ENCODE measurements at places on chromosomes 2 and 18.

DNA sequence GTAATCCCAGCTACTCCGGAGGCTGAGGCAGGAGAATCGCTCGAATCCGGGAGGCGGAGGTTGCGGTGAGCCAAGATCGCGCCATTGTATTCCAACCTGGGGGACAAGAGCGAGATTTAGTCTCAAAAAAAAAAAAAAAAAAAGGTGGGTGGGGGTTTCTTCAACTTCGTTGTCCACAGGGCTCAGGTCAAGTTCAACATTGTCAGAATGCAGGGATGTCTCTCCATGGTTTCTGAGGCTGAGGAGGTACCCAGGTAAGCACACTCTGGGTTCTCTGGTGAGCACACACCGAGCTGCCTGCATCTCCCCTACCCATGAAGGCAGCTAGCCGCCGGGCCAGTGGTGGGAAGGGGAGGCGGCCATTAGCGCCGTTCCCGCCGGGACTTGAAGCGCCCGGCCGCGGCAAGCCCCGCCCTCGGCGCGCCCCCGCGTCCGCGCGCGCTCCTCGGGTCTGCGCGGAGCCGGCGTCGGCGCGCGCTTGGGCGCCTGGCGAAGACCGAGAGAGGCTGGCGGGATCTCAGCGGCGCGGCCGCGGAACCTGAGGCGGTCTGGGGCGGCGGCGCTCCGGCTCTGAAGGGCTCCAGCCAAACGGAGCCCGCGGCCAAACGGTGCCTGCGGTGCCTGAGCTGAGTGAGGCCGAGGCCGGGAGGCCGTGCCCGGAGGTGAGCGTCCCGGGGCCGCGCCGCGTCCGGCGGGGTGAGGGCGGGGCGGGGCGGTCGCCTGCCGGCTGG lies at the start of gene UBXN2A:
Gene UBXN2A (plus strand): TSS at position 477 of the 731 bp plus-strand sequence. CDS start 17,852 bp downstream, outside the sequence.
- DNase-seq: peak; percentile 44

DNA sequence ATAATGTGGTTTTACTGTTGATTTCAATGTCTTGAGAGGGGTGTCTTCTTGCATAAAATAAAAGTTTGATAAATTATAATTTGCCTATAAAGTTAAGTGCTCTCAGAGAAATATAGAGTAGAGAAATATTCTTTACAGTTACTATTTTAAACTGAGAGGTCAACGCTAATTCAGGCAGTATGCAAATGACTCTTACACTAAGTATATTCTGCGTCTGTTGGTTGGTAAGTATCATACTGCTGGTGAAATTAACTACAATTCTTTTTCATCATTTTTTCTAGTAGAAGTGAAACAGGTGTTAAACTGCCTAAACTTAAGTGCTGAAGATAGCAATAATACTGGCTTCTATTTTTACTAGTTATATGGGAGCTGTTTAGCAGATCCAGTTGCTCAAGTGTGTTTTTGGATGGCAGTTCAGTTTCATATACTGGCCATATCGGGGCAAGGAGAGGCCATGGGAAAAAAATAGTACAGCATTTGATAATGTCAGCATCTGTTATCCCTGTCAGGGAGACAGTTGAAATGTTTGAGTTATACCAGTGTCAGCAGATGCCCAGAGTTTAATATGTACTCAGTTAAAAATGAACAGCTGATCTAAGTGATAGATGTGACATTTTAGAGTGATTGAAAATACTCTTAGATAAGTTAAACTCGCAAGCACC lies 86.2 kb downstream of the MIB1 start:
- DNase-seq: no peak

DNA sequence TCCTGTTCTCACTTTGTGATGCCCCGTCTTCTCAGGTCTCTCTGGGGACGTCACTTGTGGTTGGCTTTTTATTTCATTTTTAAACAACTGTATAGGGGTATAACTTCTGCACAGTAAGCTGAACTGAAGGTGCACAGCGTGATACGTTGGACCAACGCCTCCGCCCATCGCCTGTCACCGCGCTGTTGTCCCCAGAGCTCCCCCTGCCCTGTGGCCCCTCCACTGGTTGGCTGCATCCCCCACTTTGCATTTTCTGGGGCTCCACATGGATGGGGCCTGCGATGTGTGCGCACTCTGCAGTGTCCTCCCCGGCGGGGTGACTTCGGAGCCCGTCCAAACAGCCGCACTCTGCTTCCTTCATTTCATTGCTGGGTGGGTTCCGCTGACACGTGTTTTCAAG lies 14.3 kb downstream of the GPR35 start:
- no peak for DNase-seq

- no peak for DNase-seq
Observed at GRCh38 chr2:45287045-45287444, 277.8 kb upstream of the SIX2 start.

DNA sequence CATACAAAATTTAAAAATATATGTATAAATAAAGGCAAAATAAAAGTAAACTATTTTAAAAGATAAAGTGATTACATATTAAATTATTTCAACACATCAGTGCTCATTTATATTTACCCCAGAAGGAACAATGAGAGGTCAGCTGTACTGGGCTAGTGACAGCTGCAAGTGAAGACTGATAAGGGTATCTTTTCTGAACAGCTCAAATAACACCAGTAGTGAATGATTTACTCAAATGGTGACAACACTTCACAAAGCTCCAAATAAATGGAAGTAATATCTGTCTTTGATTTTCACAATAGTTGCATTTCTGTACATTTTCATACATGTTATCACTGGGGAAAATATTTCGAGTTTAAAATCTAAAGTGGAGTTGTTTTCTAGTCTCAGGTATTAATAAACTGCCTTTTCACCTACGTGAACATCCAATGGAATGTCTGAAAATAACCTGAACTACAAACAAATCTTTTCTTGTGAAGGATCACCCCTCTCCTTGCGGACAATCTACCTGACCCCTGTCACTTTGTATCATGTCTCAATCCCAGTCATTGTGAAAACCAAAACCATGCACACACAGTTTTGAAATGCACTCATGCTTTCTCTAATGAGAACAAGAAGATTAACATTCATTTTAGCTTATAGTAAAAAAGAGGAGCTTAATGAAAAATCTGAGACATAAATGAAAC lies 1928.8 kb upstream of the CELF4 start:
- no peak for DNase-seq

- no peak for DNase-seq
Observed at GRCh38 chr18:35116784-35117318, 75.6 kb downstream of the MAPRE2 start.

GRCh38 chr2:7559791-7560190 lies 642.6 kb downstream of the RNF144A start:
- no peak for DNase-seq
